ENCODE measurements at places on chromosomes 2 and 18.
A peak's percentile ranks its signal among the peaks of the same experiment; 100 is the strongest.

- DNase-seq: no peak
Measured at GRCh38 chr18:58922995-58923394, 58.3 kb downstream of the ZNF532 start.

DNA sequence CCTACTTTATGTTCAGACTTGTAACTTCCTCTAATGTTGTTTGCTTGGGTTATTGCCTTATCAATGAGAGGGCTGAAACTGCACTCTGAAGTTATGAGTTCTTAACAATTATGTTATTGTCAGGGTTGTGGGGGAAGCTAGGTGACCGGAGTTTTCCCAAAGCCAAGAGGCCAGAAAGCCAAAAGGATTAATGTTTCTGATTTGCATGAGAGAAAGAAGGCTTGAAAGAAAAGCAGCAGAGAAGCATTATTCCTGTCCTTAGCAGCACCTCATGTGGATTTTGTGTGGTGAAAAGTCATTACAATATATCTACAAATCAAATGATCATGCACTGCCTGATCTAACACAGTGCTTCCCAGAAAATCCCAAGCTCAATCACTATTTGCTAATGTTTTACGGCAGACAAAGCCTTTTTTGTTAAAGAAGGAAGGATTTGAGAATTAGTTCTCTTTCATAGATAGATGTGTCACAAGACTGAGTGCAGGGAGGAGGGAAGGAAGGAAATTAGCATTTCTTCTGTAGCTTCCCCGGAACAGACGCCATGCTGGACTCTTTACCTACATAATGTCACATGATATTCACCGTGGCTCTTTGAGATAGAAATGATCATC lies 203.2 kb downstream of the ALK start:
- no peak for DNase-seq

DNA sequence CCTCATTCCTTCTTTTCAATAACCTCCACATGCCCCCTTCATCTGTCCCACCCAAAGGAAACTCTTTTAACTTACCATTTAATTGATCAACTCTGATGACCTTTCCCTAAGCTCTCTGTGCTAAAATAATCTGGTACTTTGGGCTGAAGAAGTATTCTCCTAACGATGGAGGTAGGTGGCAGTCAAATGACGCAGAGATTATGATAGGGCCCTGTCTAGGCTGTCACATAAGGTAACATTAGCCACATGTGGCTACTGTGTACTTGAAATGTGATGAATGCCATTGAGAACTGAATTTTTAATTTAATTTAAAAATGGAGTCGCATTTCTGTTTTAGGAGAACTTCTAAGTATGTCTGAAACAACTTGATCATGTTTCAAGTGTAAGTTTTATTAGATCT lies 140.5 kb upstream of the TNP1 start:
- DNase-seq: no peak

GRCh38 chr18:3624935-3625741 lies 175.2 kb downstream of the TGIF1 start:
- DNase-seq: peak; percentile 86

- DNase-seq: peak; percentile 46
Measured at GRCh38 chr2:118202707-118203303, 114.5 kb downstream of the INSIG2 start.

DNA sequence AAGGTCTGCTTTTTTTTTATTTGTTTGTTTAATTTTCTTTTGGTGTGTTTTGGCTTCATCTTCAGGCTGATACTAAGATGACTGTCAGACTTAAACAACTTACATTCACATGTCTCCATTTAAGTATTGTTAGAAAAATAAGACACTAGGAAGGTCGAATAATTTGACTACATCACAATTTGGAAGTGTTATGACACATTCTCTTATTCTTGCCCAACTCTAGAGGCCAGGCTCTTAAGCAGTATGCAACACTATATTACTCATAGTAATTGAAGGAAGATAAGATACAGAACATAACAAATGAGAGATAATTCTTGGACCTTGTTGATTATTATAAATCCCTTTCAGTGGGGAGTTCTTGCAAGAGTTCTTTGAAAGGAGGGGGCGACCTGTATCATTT lies 295.3 kb upstream of the COL3A1 start:
- no peak for DNase-seq

DNA sequence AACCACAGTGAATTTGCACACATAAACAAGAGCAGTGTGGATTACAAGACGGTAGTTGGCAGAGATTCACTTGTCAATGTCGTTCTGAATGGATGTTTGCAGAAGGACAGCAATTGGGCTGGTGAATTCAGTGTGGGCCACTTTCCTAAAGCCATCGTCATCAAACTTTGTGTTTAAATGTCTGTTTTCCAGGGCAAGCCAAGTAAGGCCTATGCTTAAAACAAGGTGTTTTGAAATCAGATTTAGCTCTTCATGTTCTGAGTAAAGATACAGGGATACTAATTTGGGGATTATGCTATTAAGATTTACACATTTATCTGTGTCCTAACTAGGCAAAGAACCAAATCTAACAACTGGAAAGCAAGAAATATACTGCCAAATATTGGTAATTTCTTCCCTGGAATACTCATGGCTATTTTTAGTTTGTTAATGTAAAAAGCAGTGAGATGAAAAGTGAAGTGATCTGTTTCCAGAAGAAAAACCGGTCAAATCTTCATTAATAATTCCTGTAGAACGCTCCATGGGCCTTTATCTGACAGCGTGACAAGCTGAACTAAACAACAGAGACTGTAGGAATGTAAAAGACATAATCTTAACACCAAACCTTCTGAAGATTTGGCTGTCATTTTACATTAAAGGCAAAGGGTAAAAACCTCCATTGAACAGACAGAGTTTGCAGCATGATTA lies 175.7 kb downstream of the ICOS start:
- DNase-seq: no peak

- no peak for DNase-seq
Measured at GRCh38 chr2:120419073-120419472, 73.1 kb downstream of the INHBB start.

DNA sequence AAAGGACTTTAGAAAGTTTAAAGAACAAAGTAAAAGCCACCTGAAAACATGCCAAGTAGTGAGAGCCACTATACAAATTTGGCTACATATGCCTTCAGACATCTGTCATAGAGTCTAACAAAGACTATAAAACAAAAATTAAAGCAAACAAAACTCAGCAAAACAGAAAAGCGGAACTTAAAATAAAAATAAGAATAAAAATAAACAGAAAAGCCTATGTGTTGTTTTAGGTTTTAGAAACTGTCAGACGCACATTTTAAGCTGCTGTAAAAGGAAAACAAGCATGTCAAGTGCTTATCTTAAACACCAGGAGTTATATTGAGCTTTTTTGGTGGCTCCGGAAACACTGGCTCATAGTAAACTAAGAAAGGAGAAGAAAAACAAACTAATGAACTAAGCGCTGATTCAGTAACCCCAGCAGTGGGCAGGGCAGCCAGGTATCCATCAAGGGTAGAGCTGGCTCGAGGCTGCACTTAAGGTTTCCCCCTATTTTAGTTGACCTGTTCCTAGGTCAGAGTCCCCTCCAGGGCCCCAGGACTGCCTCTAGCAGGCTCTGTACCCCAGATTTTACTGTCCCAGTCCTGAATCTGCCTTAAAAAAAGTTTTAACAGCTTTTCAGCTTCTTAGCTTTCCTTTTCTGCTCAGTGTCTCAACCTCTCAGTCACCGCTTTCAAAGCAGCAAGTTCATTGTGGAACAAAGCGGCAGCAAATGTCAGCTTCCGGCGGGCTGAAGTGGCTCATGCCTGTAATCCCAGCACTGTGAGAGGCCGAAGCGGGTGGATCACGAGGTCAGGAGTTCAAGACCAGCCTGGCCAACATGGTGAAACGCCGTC lies 15.4 kb upstream of the RMC1 start:
- no peak for DNase-seq

GRCh38 chr2:212905640-212906201 lies 245.7 kb downstream of the IKZF2 start:
- DNase-seq: peak; percentile 74

DNA sequence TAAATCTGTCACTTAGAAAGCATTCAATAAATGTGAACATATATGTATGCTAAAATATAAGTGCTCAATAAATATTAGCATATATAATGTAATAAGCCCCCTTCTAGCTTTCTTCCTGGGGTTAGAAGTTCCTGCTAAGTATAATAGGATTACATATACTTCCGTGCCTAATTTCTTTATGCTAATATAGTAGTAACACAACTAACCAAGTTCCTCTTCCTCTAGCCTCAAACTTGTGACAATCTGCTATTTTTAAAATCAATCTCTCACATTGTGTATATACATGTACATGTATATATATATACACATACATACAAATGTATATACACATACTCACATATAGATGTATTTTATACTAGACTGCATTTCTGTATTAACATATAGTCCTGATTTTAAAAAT lies 32.2 kb downstream of the TLK1 start:
- DNase-seq: no peak

DNA sequence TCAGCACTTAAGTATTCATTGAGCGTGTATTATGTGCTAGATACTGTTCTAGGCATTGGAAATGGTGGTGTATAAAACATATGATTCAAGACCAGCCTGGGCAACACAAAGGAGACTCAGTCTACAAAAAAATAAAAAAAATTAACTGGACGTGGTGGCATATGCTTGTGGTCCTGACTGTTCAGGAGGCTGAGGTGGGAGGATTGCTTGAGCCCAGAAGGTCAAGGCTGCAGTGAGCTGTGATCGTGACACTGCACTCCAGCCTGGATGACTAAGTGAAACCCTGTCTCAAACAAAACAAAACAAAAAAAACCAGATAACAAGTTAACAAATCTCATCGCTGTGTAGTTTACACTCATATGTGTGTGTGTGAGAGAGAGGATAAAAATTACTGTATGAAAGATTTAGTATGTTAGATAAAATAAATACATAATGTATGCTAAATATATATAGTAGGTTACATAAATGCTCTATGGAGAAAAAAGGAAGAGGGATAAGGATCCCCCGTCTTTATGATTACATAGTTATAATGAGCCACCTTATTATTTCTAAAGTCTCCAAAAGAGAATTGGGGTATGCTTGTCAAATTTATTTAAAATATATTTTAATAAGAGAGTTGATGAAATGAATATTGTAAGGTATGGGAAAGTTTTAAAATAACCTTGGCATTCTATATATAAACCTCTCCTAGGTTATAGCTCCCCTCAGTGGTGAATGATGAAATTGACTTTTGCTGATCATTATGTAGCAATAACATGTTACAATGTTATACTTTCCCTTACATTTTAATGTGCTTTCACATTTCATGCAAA lies 69.2 kb downstream of the EHBP1 start:
- DNase-seq: peak; percentile 55

- DNase-seq: no peak
Measured at GRCh38 chr18:49441338-49441938, 19.0 kb downstream of the DYM start.

- no peak for DNase-seq
Measured at GRCh38 chr2:120344214-120344975, 1.5 kb upstream of the INHBB start.

GRCh38 chr2:238912228-238912915 lies 64.5 kb downstream of the TWIST2 start:
- no peak for DNase-seq

All from LoVo (cell line).